ENCODE measurements at places on chromosomes 6 and 20. TPM values are rescaled to one million over a fixed set of nuclear protein-coding genes. Genes with fewer than 3 reads are reported as not detected.

DNA sequence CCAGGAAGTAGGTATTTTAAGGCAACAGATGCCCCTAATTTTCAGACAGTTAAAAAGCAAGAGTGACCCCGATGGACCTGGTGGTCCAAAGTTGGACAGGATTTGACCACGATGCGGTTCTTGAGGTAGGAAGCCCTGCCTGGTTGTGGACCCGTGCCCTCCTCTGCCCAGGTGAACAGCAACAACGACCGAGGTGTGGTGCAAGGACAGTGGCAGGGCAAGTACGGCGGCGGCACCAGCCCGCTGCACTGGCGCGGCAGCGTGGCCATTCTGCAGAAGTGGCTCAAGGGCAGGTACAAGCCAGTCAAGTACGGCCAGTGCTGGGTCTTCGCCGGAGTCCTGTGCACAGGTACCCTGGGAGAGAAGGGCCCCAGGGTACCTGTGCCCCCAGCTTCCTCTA, 18.7 kb downstream of the TGM6 start:
- H3K4me3 ChIP-seq, result no peak overlapping the region
- no peaks in the 10 kb centered on the region for H3K36me3 ChIP-seq
- no peak for DNase-seq
- H3K27ac ChIP-seq, result no peak overlapping the region

- no peaks in the 10 kb centered on the region for H3K4me1 ChIP-seq
- no peak overlapping the region for H3K27ac ChIP-seq
- no peak overlapping the region for H3K4me3 ChIP-seq
- DNase-seq, result no peak
These were observed 45.0 kb downstream of the LYRM4 start for GRCh38 chr6:5215799-5216198.

DNA sequence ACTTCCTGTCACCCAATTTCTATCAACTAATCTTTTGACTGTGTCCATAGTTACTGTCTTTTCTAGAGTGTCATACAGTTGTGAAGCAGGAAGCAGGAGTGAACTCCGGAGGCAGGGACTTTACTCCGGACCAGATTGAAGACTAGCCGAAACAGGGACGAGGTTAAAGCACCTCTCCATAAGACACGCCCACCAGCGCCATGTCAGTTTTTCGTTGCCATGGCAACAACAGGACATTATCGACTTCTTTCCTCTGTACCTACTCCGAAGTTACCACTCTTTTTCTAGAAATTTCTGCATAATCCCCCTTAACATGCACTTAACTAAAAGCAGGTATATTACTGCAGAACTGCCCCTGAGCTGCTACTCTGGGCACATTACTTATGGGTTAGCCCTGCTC, 25.2 kb downstream of the TRIM38 start:
- H3K4me1 ChIP-seq, result peaks cover 19% of the 10 kb centered on the region
- H3K36me3 ChIP-seq, result no peaks in the 10 kb centered on the region
- DNase-seq, result peak; percentile 45
- H3K27ac ChIP-seq, result no peak overlapping the region

- peak overlapping the region; percentile 58 for H3K4me3 ChIP-seq
- peaks cover 6% of the 10 kb centered on the region for H3K4me1 ChIP-seq
- no peaks in the 10 kb centered on the region for H3K27me3 ChIP-seq
- no peaks in the 10 kb centered on the region for H3K36me3 ChIP-seq
- no peak for DNase-seq
These were observed 65.2 kb downstream of the STX11 start for GRCh38 chr6:144215402-144215931.

DNA sequence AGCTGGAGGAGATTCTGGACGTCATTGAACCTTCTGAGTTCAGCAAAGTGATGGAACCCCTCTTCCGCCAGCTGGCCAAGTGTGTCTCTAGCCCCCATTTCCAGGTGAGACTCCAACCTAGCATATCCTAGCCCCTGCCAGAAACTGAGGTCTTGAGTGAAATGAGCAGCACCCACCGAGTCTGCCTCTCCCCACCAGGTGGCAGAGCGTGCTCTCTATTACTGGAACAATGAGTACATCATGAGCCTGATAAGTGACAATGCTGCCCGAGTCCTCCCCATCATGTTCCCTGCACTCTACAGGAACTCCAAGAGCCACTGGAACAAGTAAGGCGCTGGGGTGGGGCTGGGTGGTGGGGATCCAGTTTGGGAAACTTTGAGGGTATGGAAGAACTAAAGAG, 4.6 kb downstream of the MEA1 start:
- no peaks in the 10 kb centered on the region for H3K27me3 ChIP-seq
- no peak overlapping the region for H3K27ac ChIP-seq
- H3K36me3 ChIP-seq, result no peaks in the 10 kb centered on the region
- H3K4me3 ChIP-seq, result no peak overlapping the region
- H3K4me1 ChIP-seq, result peaks cover 9% of the 10 kb centered on the region

DNA sequence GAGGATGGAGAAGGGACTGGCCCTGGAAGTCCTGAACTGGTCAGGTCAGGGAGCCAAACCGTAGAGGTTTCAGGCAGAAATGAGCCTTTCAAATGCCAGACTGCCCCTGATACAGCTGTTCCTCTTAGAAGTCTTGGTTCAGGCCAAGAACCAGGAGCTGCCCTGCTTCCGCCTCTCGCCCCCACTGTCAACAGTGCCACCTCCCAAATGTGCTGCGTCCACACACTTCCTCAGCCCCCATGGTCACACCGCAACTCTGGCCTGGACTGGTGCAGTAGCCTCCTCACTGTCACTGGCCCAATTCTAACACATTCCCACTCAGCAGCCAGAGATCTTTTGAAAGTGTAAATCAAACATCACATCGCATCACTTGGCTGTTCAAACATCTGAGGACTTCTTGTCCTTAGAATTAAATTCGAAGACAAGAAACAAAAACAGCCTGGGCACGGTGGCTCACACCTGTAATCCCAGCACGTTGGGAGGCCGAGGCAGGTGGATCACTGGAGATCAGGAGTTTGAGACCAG, 69.7 kb downstream of the STK35 start:
- no peaks in the 10 kb centered on the region for H3K36me3 ChIP-seq
- H3K4me3 ChIP-seq, result no peak overlapping the region
- H3K4me1 ChIP-seq, result no peaks in the 10 kb centered on the region
- no peak for DNase-seq

The ZBTB46 gene
- total RNA-seq, result 8.1 TPM

DNA sequence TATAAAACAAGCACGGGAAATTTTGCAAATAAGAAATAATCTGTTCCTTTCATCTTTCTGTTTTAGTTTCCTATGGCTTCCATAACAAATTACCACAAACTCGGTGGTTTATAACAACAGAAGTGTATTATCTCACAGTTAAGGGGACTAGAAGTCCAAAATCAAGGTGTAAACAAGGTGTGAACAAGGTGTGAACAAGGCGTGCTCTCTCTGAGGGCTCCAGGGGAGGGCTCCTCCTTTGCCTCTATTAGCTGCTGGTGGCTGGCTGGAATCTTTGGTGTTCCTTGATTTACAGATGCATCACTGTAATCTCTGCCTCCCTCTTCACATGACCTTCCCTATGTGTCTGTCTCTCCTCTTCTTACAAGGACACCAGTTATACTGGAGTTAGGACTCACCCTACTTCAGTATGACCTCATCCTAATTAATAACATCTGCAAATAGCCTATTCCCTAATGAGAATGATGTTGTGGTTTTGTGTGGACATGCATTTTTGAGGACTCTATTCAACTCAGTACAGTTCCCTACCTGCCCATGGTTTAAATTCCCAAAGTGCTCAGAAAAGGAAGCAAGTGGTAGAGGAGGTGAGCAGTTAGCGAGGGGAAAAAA, 17.5 kb upstream of the BMP5 start:
- H3K36me3 ChIP-seq, result no peaks in the 10 kb centered on the region
- H3K4me3 ChIP-seq, result no peak overlapping the region
- H3K27me3 ChIP-seq, result no peaks in the 10 kb centered on the region
- DNase-seq, result no peak
- H3K27ac ChIP-seq, result no peak overlapping the region

DNA sequence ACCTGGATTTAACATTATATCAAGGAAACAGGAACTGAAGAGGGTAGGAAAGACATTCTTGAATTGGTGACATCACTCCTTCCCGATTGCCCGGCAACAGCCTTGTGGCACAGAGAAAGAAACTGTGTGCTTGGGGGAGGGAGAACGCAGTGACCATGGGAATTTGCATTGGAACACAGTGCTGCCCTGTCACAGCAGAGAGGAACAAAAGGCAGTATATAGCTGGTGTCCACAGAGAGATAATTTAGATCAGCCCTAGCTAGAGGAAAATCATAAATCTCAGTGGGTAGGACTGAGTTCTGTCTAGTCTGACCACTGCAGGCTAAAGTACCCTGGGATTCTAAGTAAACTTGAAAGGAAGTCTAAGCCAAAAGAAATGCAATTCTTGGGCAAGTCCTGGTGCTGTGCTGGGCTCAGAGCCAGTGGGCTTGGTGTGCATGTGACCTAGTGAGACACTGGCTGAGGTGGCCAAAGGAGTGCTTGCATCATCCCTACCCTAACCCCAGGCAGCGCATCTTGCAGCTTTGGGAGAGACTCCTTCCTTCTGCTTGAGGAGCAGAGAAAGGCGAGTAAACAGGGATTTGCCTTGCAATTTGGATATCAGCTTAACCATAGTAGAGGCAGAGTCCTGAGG, 697.6 kb downstream of the HACE1 start:
- no peak overlapping the region for H3K4me3 ChIP-seq
- H3K27ac ChIP-seq, result no peak overlapping the region
- DNase-seq, result no peak
- H3K36me3 ChIP-seq, result no peaks in the 10 kb centered on the region

The COL19A1 gene
- not detected for total RNA-seq

GRCh38 chr6:105452924-105453756, 50.3 kb upstream of the PREP start:
- H3K27ac ChIP-seq, result no peak overlapping the region
- no peak for DNase-seq
- H3K27me3 ChIP-seq, result no peaks in the 10 kb centered on the region
- no peak overlapping the region for H3K4me3 ChIP-seq
- H3K36me3 ChIP-seq, result no peaks in the 10 kb centered on the region

GRCh38 chr6:15265787-15266186, 19.9 kb downstream of the JARID2 start:
- no peak overlapping the region for H3K27ac ChIP-seq
- DNase-seq, result no peak
- H3K4me3 ChIP-seq, result no peak overlapping the region
- H3K27me3 ChIP-seq, result no peaks in the 10 kb centered on the region

The TMEM217 gene
- 0.09 TPM for total RNA-seq

The TUBB1 gene
- total RNA-seq, result not detected

- H3K4me3 ChIP-seq, result no peak overlapping the region
- H3K27ac ChIP-seq, result no peak overlapping the region
- no peaks in the 10 kb centered on the region for H3K36me3 ChIP-seq
These were observed 10.7 kb upstream of the ULBP3 start for GRCh38 chr6:150079604-150080003.

The OOEP gene
- total RNA-seq, result not detected

DNA sequence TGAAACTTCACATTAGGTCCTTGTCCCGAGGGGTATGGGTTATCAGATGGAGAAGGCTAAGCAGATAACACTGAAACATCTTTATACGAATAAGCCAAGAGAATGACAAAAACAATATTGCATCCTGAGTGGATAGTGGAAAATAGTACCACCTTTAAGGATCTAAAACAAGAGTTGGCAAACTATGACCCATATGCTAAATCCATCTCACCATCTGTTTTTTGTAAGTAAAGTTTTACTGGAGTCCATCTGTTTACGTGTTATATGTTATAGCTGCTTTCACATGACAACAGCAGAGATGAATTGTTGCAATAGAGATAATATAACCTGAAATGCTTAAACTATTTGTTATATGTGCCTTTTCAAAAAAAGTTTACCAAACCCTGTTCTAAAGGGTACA, 76.1 kb upstream of the TRDN start:
- DNase-seq, result no peak
- no peak overlapping the region for H3K4me3 ChIP-seq
- H3K27ac ChIP-seq, result no peak overlapping the region
- no peaks in the 10 kb centered on the region for H3K36me3 ChIP-seq
- no peaks in the 10 kb centered on the region for H3K27me3 ChIP-seq

DNA sequence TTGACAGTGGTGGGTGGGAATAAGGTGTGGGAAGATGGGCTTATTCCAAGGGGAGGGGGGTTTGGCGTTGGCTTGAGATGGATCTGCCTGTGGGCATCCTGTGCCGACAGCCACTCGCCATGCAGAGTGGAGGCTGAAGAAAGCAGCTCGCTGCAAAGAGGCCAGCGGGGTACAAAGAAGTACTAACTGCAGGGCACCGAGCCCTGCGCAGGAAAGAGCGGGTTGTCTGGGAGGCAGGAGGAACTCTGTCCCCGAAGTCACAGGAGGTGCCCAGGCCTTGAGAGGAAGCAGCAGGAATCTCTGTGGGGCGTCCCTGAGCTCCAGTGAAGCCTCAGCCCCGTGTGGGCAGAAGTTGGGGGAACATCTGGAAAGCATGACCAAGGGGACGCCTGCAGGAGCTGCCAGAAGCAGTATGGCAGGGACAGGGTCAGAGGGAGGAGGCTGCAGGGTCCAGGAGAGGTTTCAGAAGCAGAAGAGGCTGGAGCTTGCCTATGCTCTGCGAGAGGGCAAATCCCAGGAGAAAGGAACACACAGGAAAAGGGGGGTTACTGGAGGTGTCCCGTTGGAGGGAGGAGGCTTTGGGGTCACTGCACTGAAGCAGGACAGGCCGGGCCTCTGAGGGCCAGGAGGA, 77.2 kb downstream of the THBS2 start:
- DNase-seq, result no peak
- H3K27me3 ChIP-seq, result no peaks in the 10 kb centered on the region
- no peaks in the 10 kb centered on the region for H3K36me3 ChIP-seq
- no peak overlapping the region for H3K27ac ChIP-seq
- no peak overlapping the region for H3K4me3 ChIP-seq
- no peaks in the 10 kb centered on the region for H3K4me1 ChIP-seq

DNA sequence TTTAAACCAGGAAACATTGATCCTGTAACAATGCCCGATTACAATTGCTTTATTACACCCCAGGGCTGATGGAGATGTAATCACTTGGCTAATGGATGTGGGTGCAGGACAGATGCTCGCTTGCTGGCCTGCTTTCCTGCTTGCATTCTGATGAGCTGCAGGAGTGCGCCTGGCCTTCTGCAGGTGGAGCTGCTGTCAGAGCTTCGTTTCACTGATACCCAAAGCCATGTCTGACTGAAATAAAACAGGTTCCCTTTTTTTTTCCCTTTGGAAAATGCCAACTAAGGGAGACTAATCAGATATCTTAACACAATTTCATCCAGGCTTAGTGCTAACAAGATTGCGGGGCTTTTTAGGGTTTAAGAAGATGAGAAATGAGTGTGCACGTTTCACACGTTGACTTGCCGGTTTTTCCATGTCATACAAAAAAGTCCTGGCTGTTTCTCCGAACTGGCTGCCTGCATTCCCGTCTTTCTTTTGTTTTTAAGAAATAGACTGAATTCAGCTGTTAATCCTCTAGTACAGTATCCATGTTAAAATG, 60.7 kb downstream of the VAPB start:
- no peaks in the 10 kb centered on the region for H3K27me3 ChIP-seq
- no peaks in the 10 kb centered on the region for H3K36me3 ChIP-seq
- DNase-seq, result no peak
- no peak overlapping the region for H3K4me3 ChIP-seq
